ENCODE measurements at places on chromosomes 12 and 14.

DNA sequence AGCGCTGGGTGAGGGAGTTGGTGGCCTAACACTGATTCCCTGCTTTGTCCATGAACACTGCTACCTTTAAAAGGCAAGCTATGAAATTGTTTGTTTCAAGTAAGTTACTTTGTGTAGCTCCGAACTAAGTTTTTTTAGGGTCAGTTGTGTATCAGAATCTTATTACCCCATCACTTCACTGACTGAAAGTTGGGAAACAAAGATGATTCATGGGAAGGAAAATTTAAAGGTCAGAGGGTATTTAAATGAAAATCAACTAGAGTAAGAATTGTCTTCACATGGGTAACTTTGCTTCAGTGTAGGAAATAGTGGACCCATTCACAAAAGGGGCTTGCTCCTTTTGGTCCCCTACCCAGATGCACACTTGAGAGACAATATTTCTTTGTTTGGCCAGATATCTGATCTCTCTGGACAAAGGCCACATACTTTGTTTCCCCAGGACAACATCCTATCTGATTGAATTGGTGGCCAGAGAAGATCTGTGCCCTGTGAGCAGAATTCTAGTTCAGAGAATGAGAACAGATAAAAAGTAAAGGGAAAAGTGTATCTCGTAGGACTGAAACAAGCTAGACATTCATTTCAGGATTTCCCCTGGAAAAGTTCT, 53.5 kb downstream of the RAB35 start:
- DNase-seq: no peak

GRCh38 chr14:94382716-94383596, 5.4 kb downstream of the SERPINA1 start:
- DNase-seq: no peak

GRCh38 chr12:7113389-7113871, 4.4 kb upstream of the C1RL start:
- DNase-seq: no peak

DNA sequence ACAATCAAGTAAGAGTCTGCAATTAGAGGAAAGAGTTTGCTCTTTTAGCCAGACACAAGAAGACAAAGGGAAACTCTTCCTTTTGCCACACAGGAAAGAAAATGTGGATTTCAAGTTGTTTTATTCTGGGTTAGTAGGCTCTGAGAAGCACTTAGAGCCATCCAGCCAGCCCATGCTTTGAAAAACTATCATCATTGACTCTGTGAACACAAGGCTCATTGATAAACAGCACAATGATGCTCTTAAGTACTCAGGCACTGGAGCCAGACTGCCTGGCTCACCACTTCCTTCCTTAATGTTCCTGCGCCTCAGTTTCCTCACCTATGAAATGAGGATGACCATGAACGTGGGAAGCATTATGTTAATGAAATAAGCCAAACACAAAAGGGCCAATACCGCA, 150.2 kb upstream of the EEA1 start:
- DNase-seq: no peak

- DNase-seq: no peak
Observed at GRCh38 chr12:22491034-22491433, 53.3 kb downstream of the C2CD5 start.

GRCh38 chr12:124881123-124881522, 17.5 kb upstream of the SCARB1 start:
- DNase-seq: no peak

DNA sequence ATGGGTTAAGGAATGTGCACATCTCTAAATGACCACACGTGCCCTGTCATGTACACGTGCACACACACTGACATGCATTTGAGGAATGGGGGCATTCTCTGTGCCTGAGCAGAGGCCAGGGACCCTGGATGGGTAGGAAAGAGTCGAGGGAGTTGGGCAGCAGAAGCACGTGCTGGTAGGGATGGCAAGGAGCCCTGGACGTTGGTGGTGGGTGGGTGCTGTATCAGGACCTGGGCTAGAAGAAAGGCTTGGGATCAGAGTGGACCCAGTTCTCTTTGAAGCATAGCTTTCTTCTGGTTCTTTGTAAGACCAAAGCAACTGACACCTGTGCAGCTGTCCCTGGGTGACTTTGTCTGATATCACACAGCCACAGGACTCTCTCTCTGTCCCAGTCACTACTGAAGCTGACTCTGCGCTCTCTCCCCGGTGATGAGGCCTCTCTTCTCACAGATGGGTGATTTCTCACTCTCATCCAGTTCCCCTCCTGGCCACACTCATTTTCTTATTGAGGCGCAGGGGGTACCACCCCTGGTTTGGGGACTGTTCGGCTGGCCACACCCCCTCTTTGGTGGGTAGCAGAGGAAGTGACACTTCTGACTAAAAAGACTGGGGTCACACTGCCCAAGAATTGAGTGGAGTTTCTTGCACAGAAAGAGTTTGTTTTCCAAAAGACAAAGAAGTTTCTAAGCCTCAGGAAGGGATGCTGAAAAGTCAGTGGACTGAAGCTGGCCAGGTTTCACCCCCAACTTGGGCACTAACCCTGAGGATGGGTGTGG, 171.7 kb upstream of the RTL1 start:
- DNase-seq: no peak

DNA sequence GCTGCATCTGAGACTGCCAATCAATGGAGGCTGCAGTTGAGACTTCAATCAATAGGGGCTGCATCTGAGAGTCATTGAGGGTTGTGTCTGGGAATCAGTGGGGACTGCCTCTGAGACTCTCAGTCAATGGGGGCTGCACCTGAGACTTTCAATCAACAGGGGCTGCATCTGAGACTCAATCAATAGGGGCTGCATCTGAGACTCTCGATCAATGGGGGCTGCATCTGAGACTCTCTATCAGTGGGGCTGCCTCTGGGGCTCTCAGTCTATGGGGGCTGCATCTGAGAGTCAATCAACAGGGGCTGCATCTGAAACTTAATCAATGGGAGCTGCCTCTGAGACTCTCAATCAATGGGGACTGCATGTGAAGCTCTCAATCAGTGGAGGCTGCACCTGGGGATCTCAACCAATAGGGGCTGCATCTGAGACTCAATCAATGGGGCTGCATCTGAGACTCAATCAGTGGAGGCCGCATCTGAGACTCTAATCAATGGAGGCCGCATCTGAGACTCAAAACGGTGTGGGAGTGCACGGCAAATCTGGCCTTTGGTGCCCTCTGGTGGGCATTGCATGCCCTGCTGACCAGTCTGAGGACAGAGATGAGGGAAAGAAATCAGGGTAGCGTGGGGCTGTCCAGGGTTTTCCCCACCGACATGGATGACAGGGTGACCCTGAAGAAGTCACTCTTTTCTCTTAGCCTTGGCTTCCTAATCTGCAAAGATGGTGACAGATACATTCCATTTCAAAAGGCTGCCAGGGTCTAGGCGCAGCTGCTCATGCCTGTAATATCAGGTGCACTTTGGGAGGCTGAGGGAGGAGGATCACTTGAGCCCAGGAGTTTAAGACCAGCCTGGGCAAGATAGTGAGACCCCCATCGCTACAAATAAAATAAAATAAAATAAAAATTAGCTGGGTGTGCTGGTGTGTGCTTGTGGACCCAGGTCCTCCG, 41.3 kb upstream of the EIF5 start:
- DNase-seq: peak; percentile 34

DNA sequence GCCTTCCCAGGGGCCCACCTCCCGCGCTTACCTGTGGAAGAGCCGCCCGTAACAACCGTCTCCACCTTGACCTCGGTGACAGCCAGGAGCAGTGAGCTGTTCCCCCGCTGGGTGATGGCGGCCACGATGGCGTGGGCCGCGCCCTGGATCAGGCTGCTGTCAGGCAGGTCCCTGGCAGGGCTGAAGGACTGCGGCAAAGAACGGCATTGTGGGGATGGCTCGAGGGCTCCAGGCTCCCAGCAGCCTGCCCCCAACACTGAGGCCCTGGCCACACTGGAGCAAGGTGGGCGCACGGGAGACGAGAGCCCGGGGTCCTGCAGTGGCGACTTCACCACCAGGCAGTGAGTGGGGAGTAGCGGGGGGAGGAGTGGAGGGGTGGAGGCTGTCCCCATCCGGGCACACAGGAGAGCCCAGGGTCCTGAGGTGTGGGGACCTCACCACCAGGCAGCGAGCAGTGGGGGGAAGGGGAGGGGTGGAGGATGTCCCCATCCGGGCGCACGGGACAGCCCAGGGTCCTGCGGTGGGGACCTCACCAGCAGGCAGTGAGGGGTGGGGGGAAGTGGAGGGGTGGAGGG, 25.0 kb downstream of the JAG2 start:
- DNase-seq: no peak

GRCh38 chr14:49688701-49689030, 652 bp upstream of the POLE2 start:
- DNase-seq: no peak

- no peak for DNase-seq
Observed at GRCh38 chr14:76848879-76849278, 22.7 kb downstream of the LRRC74A start.

GRCh38 chr14:65410640-65411039, 1.9 kb upstream of the FUT8 start:
- DNase-seq: no peak

DNA sequence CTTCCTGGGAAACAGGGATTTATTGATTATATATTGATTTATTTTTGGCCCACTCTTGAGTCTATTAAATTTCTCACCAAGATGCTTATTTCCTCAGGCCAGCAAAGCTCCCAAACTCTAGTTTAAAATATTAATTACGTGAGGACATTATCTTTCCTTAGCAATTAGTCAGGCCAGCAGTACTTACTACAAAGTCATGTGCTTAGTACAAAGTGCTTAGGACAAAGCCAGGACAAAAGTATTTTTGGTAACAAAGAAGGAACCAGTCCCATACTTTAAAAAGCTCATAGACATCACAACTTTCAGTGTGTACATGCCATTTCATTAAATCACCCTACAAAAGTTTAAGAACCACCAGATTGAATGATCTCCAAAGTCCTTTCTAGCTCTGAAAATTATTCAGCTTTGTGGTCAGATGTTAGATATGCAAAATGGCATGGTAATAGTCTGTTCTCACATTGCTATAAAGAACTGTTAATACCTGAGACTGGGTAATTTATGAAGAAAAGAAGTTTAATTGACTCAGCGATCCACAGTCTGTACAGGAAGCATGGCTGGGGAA, 94.7 kb upstream of the PWP1 start:
- DNase-seq: no peak

GRCh38 chr14:93996130-93996695, 888 bp upstream of the CCDC197 start:
- DNase-seq: no peak

DNA sequence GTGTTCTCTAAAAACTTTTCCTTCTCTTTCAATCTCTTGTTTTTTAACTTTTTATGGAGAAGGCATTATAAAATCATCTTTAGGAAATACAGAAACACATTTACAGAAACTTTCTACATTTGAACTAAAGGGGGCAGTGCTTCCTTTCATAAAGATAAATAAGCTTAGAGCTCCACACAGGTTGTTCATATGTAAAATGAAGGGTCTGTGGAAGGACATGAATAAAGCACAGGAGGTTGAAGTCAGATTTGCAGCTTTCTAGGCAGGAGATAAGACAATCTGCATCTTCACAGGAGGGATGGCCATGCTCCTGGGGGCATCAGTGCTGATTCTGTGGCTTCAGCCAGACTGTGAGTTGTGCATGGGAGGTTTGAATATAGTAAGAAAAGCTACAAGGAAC, 426.0 kb downstream of the DAD1 start:
- no peak for DNase-seq

GRCh38 chr12:91511795-91512420, 329.3 kb upstream of the DCN start:
- no peak for DNase-seq

GRCh38 chr12:120528861-120529525, at the start of gene COQ5:
Gene COQ5 (minus strand): TSS chr12:120529158. CDS start chr12:120529141, 17 bp downstream.
- DNase-seq: peak; percentile 65

GRCh38 chr12:1634590-1635191, 5.7 kb downstream of the WNT5B start:
- peak; percentile 35 for DNase-seq

DNA sequence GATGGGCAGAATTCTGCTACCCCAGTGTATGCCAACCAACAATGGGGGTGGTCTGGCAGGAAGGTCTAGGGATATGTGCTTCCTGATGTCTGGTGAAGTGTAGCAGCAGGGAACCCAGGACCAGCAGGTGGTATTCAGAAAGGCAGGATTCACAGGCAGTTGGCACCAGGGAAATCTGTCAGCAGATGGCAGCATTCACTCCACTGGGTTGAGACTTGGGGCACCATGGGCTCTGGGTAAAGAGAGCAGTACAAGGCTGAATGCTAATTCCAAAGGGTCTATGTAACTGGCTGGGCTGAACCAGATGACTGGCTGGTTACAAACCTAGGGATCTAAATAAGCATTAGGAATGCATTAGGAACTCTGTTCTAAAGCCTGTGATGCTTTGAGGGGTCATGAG, 466.9 kb upstream of the STXBP6 start:
- no peak for DNase-seq

DNA sequence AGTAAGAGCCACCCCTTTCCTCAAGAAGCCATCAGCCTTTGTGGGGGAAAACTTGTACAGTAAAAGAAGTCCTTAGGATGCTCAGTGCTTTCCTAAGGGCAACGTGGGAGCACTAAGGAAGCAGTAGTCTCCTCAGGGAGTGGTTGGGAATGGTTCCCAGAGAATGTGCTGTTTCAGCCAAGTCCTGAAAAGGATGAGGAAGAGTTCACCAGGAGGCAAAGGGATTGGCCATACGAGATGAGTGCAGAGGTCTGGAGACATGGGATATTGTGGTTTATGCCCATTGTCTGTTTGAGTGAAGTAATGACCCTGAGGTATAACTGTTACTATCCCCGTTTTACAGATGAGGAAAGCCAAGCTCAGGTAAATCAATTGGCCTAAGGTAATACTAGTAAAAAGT, 86.0 kb upstream of the ATF1 start:
- peak; percentile 11 for DNase-seq

DNA sequence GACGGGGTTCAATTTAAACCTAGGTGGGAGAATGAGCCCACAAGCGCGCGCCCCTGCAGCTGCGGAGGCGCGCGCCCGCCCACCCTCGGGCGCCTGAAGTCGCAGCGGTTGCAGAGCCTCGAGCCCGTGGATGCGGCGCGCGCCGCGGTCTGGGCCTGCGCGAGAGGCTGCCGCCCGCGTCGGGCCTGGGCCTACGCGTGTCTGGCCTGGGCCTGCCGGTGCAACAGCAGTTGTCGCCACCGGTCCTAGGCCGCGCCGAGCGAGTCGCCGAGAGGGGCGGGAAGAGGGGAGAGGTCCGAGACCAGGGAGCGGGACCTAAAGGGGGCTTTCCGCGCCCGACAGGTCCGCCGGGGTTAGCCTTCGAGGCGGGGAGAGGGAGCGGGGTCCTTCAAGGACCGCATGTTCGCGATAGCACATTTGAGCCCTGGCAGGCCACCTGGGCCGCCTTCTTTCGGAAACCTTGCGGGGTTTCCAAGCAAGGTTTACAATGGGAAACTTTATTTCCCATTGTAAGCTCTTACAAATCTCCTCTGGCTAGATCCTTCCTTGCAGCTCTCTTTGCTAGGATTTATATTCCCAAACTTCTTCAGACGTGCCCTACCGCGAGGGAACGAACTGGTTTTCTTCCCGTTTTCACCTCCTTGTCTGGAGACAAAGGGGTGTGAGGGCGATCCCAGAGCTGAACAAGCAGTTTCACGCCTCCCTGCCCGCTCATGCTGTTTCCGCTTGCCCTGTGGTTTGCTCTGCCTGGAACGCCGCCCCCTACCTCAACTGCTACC, 6.8 kb downstream of the SIX6 start:
- DNase-seq: no peak

GRCh38 chr14:65228956-65229747, 126.8 kb upstream of the MAX start:
- DNase-seq: no peak

Measured in GM04504 (cell line).